Caudate nucleus (tissue), 63 donors: ENCODE measurements at places on chromosomes 1 and 21.

GRCh38 chr1:14071581-14071980 is 371.6 kb downstream of the PRDM2 start:
- DNase-seq: no peak

DNA sequence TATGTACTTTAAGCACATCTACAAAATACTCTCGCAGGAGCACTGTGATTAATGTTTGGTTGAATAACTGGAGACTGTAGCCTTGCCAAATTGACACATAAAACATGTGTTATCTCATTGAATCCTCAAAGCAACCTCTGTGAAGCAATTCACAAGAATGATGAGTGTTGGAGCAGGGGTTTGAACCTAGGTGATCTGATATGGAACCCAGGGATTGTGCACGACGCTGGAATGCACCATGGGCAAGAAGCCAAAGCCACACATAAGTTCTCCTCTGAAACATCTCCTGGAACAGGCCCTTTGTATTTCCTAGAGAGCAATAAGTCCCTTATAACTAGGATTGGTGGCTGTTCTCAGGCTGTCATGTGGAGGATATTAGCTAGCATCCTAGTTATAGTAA is 124.6 kb upstream of the IVNS1ABP start:
- DNase-seq: no peak

- no peak for DNase-seq
Observed at GRCh38 chr1:28392027-28392652, 22.6 kb downstream of the PHACTR4 start.

- DNase-seq: no peak
Observed at GRCh38 chr1:193537266-193538002, 351.0 kb upstream of the B3GALT2 start.

DNA sequence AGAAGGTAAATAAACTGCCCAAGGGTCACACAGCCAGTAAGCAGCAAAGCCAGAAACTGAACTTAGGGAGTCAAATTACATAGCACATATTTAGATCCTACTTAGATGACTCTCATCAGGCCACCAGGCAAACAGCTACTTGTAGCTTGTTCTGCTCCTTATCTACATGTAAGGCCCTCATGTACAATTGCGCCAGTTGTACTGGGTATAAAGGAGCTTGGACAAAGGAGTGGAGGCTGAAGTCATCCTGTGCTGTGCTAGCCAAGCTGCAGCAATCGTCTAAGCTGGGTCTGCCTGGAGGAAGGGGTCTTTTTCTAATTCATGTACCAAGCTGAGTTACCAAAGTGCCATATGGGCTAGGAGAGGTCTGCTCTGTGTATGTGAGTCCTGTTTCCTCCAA is 12.8 kb downstream of the ETNK2 start:
- no peak for DNase-seq

DNA sequence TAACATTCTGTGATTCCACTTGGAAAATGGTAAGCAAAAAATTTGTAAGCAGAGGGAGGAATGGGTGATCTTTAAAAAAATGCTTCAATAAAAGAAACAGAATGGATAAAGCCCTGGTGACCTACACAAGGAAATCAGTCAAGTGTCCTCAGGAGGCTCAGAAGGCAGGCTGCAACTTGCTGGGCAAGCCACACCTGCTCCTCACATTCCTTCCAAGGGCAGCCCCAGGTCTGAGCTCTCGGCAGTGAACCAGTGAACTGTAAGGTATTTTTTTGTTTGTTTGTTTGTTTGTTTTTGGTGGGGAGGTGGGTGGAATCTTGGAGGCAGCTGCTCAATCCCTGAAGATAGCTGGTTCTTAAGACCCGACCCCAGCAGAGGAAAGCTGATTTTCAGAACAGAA is 4.4 kb downstream of the TACSTD2 start:
- DNase-seq: no peak

DNA sequence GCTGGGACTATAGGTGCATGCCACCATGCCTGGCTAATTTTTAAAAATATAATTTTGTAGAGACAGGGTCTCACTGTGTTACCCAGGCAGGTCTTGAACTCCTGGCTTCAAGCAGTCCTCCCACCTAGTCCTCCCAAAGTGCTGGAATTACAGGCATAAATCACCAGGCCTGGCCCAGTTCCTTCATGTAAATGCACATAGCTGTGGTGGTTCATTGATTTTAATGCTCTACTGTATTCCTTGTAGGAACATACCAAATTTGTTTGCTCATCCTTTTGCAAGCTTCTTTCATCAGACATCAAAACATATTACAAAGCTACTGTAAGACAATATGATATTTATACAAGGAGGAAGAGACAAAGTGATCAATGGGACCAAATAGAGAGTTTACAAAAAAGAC is 237.5 kb upstream of the ESRRG start:
- DNase-seq: no peak

DNA sequence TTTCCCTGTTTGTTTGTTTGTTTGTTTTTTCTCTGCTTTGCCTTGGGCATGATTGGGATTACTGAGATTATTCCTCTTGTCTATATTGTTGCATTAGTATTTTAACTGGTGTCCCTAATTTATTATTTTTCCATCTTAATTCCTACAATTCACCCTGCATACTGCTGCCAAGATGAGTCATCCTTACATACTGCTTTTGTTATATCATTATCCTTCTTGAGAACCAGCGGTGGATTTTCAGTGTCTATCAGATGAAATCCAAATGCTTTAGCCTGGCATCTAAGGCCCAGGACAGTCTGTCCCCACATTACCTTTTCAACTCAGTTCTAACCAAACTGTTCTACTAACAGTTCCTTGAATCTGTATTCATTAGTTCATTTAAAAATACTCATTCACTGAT is 101.7 kb downstream of the OLFML2B start:
- DNase-seq: no peak

- no peak for DNase-seq
Observed at GRCh38 chr1:229108598-229109201, 162.2 kb upstream of the RAB4A start.

DNA sequence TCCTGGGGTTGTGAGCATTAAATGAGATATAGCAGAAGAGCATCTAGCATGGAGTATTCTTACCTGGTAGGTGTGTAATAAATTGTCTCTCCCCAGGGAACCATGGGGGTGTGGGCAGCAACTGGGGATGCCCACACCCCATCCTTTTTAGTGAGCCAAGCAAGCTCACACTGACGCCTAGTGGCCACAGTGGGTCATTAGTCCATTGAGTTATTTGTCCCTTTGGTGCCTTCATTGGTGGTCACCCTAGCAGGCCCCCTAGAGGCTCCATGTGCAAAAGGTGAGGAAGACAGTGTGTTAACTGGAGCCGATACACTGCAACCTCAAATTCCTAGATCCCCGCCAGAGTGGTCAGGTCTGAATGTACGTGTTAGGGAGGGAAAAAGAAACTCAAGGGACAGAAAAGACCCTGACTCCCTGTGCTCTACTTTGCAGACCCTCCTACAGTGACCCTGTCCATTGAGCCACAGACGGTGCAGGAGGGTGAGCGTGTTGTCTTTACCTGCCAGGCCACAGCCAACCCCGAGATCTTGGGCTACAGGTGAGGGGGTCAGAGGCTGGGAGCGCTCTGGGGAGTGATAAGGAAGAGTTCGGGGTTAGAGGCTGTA is 93.3 kb upstream of the CD1D start:
- peak; percentile 41 for DNase-seq

- DNase-seq: no peak
Observed at GRCh38 chr1:201191653-201192260, 1.1 kb downstream of the IGFN1 start.

DNA sequence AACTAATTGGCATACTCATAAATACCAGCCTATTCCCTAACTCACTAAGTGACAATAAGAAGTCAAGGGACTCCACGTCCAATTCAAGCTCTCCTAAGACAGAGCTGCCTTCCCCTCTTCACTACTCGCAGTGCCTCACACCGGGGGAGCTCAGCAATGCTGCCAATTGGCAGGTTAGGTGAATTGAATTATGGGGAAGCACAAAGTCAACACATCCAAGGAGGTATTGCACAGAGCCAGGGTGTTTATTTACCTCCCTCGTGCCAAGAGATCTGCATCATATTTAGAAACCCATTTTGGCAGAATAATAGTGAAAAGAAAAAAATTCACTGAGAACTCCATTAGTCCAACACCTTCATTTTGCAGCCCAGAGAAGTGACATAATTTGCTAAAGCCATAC is 20.4 kb upstream of the TNR start:
- DNase-seq: no peak

DNA sequence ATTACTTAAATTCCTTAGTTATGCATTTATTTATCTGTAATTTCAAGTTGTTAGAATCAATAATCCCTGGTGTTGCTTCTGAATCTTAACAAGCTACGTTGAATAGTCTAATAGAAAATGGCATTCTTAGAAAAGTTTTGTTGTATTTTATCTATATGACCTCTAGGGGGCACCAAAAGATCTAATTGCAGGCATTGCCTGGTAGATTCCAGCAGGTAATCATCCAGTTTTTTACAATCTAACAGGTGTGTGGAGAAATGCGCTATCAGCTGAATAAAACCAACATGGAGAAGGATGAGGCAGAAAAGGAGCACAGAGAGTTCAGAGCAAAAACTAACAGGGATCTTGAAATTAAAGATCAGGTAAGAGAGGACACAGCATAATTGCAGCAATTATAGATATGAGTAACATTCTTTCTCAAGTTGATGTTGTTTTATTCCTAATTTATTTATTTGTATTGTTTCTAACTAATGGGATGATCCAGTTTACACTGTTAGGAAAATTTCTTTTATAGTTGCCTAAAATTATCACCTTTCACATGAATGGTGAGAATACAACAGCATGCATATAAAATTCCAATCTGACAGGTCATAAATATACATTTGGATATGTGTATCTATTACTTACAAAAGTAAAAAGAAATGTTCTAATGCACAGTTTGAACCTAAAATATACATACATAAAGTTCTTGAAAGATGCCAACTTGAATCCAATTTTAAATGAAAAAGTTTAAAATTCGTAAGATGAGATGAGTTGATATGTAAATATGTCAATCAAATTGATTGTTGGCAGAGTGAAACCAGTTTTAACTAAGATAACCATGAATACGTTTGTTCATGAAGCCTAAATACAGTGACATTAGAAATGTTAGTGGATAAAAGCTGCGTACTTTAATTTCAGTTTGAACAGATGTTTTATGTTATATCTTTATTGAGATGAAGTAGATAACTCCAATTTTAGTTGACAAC is 88.4 kb downstream of the SDCCAG8 start:
- DNase-seq: no peak

- DNase-seq: no peak
Observed at GRCh38 chr21:46552274-46552673, 52.6 kb downstream of the S100B start.

GRCh38 chr21:29424728-29425127 is 126.0 kb downstream of the BACH1 start:
- DNase-seq: no peak

- no peak for DNase-seq
Observed at GRCh38 chr1:193850745-193851144, 664.3 kb upstream of the B3GALT2 start.

DNA sequence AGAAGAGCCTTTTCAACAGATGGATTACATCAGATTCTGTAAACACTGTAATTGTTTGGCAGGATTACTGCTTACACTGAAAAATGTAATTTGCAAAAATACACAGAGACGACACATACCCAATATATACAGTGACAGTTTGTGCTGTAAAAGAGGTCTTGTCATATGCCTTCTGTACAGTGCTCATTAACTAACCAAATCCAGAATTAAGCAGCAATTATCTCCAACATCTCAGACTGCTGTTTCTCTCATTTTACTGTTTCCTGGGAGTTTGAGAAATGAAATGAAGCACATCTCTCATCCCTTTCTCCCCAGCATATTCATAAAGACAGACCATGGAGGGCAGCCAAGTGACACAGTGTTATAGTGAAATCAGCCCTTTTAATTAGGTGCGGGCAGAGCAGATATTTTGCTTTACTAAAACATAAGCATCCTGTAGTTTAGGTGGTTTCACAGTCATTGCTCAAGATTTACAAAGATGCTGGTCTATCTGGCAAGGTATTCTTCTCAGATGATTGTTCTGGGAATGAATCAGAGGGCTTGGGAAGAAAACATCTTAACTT is 618.4 kb upstream of the USP24 start:
- DNase-seq: no peak

- DNase-seq: no peak
Observed at GRCh38 chr1:214958486-214958885, 124.1 kb upstream of the KCNK2 start.

- no peak for DNase-seq
Observed at GRCh38 chr1:47934243-47934805, 62.9 kb downstream of the TRABD2B start.

- DNase-seq: no peak
Observed at GRCh38 chr1:208216062-208216461, 28.1 kb downstream of the PLXNA2 start.

- DNase-seq: no peak
Observed at GRCh38 chr1:241323514-241324195, 33.4 kb downstream of the RGS7 start.

GRCh38 chr21:38507374-38507942 is 9.2 kb upstream of the ERG start:
- DNase-seq: no peak

- no peak for DNase-seq
Observed at GRCh38 chr1:242826701-242827336, 302.3 kb upstream of the PLD5 start.

- no peak for DNase-seq
Observed at GRCh38 chr1:62841587-62842169, 57.7 kb downstream of the ATG4C start.

DNA sequence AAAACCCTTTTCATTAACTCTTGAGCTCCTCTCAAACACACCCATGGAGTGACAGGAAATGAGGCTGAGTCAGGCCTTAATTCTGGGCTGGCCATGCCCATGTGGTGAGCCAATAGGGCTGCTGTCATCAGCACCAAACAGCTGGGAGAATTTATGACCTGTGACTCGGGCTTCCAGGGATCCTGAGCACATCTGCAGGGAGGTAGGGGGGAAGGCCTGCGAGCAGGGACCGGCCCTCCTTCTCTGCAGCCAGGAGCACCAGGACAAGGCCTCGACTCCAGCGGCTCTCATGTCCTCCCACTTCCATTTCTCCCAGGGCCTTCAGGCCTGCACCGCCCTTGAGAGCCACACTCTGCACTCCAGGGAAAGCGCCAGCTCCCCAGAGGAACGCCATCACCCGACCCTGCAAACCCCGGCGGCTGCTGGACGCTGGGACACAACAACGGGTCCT is 14.6 kb downstream of the RIPK4 start:
- no peak for DNase-seq

DNA sequence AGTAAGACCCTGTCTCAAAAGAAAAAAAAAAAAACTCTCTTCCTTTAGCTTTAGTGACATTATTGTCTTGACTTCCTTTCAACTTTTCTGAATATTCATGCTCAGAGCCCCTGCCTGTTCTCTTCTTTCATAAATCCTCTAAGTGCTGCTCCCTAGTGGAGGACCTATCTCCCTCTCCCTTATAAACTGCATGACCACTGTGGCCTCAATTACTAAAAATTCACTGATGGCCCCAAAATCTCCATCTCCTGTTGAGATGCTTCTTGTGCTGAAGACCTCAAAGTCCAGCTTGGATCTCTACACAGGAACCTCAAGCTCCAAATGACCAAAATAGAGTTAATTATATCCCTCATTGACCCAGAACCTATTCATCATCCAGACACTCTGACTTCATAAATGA is 7.8 kb downstream of the ITLN1 start:
- DNase-seq: no peak

- no peak for DNase-seq
Observed at GRCh38 chr1:110816945-110817344, 56.0 kb upstream of the CD53 start.
